Amniotic epithelial cell (primary cell): ENCODE measurements at places on chromosomes 5 and 9.
A peak's percentile ranks its signal among the peaks of the same experiment; 100 is the strongest.

- no peak for DNase-seq
Observed at GRCh38 chr5:177453852-177454396, 7.3 kb downstream of the PRR7 start.

DNA sequence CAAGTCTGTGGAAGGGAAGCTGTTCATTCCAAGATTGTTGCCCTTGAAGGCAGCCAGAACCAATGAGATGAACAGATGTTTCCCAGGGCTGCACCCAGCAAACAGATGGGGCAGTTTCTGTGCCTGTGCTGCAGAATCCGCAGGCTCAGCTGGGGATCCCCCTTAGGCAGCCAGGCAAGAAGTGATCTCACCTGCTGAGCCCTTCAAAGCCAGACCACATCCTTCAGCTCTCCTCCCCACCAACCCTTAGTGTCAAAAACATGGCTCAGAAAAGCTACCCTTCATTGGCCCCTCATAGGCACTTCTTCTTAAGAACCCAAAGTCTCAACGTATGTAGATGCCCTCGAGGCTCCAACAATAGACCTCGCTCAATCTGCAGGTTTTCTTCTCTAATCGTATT is 626.7 kb downstream of the CCDC171 start:
- no peak for DNase-seq

DNA sequence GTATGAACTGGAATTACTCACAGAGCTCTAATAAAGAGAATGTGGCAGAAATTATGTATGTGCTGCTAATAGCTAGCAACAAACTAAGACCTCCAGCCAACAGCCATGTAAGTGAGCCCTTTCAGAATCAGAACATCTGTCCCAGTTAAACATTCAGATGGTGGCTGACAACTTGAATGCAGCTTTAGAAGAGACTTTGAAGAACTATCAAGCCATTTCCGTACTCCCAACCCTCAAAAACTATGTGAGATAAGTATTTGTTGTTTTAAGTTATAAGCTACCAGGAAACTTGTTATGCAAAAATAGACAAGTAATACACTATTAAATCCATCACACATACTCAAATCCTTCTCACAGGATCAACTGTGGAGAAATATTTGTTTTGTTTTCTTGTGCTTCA is 205.2 kb upstream of the EDIL3 start:
- no peak for DNase-seq

DNA sequence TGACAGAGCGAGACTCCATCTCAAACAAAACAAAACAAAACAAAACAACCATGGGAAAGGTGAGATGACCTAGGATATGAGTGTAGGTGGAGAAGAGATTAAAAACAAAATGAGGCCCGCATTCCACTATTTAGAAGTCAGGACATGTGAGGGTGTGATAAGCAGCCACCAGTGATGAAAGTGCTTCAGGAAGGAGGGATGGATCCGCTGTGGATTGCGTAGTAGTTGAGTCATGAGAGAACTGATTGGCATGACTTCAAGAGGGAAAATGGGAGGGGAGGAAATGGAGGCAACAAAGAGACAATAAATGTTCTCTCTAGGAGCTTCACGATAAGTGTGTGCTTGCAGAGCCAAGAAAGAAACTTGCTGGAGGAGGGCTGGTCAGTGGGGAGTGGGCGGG is 367.6 kb downstream of the ARL15 start:
- DNase-seq, result peak; percentile 93

GRCh38 chr9:78280982-78281668 is 15.8 kb upstream of the PSAT1 start:
- DNase-seq, result peak; percentile 87

GRCh38 chr5:124034963-124035362 is 523.0 kb downstream of the CSNK1G3 start:
- no peak for DNase-seq

- peak; percentile 95 for DNase-seq
Observed at GRCh38 chr9:81535542-81536241, 153.7 kb downstream of the TLE1 start.

GRCh38 chr9:77022783-77023440 is 3.5 kb downstream of the FOXB2 start:
- no peak for DNase-seq

GRCh38 chr9:97572196-97572891 is 60.8 kb downstream of the TSTD2 start:
- no peak for DNase-seq

GRCh38 chr5:78648359-78649210 is at the start of gene LHFPL2:
LHFPL2 (minus strand) TSS chr5:78648772; CDS start chr5:78510213, 138,559 bp downstream.
- DNase-seq, result peak; percentile 74

DNA sequence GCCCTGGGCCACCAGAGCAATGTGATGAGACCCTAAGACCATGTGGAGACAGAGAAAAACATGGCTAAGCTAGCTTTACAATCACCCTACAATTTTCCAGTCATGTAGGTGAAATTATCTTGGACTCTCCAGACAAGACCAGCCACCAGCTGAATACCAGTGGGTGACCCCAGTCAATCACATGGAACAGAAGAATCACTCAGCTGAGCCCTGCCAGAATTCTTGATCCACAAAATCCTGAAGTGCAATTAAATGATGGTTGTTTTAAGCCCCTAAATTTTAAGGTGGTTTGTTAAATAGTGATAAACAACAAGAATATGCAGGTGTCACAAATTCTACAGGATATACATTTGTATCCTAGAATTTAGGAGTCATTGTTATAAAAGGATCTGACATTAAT is 69.5 kb upstream of the SMIM15 start:
- DNase-seq, result no peak

- no peak for DNase-seq
Observed at GRCh38 chr9:121786998-121787422, 135.6 kb downstream of the DAB2IP start.

GRCh38 chr9:78786794-78787193 is 489.9 kb downstream of the PSAT1 start:
- DNase-seq, result peak; percentile 2

- DNase-seq, result no peak
Observed at GRCh38 chr5:61882901-61883500, 423.0 kb upstream of the KIF2A start.

DNA sequence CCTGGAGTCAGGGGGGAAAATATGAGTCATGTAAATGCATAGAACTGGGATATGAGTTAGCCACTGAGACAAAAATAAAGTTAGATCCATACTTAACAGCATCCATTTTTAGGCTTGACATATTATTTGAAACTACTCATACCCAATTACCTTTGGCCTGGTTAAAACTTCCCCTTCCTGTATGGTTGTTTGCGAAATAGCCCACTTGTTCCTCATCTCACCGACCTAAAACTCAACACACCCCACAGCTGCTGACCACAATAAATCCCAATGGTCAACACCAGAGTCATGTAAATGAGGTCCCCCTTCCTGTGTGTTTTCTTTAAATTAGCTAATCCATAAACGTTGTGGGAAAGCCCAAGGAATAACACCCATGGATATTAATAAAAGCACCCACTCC is 55.2 kb upstream of the TMEM215 start:
- DNase-seq, result no peak

DNA sequence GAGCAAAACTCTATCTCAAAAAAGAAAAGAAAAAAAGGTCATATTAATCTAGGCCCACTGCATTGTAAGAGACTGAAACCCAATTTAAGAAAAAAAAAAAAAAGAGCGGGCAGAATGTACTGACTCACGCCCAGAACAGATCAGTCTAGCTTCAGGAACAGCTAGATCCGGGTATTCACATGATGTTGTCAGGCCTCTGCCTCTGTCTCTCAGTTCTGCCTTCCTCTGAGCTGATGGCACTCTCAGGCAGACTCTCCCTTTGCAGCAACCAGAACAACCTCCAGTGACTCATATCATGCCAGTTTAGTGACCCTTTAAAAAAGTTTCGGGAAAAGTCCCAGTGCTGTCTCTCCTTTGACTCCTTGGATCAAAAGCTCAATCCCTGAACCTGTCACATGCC is 53.0 kb downstream of the NEURL1B start:
- DNase-seq, result no peak

DNA sequence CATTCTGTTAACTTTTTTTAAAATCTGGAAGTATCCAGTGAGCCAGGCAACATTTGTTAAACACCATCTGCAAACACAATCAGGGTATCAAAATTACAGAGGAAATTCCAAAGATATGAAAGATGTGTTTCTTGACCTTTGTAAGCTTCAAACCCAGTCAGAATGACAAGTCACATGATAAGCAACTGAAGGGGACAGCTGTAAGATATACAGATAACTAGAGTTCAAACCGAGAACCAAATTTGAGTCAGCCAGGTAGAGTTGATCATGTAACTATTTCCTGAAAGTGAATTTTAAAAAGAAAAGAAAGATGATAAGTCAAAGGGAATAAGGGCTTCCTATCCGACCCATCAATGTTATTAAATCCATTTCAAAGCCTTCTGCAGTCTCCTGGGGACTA is 196.2 kb downstream of the DEPDC1B start:
- no peak for DNase-seq

DNA sequence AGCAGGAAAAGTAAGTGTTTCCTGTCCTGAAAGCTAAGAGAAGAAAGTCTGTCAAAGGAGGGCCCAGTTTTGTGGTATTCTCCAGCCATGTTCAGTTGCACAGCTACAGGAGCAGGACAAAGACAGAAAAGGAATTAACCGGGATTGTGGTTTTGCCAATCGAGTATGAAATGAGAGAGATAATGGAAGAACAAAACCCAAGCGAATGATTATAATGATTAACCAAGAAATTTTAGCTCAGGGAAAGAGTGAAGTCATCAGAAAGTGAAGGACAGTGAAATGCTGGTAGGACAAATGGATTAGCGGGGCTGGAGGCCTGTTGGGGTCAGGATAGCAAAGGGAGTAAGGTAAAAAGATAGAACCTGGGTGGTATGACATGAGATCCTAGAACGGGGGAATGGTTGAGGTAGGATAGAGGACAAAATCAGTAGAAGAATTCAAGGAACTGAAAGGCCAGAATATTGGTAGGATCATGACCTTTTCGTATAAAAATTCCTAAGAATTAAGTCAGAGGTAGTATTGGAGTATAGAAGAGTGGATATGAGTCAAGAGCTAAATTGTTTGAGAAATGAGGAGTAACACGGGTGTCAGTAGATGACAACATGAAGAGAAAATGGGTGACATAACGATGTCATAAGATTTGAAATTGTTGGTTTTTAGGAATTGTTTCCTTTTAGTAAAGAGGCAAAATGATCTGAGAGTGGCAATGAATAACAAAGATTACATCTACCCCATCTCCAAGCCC is 52.8 kb downstream of the DIAPH1 start:
- no peak for DNase-seq
